ENCODE measurements at places on chromosomes 7 and 10. TPM values are rescaled to one million over a fixed set of nuclear protein-coding genes. Genes with fewer than 3 reads are reported as not detected.

GRCh38 chr7:139494835-139495579 lies 11.5 kb upstream of the KLRG2 start:
- DNase-seq: no peak

DNA sequence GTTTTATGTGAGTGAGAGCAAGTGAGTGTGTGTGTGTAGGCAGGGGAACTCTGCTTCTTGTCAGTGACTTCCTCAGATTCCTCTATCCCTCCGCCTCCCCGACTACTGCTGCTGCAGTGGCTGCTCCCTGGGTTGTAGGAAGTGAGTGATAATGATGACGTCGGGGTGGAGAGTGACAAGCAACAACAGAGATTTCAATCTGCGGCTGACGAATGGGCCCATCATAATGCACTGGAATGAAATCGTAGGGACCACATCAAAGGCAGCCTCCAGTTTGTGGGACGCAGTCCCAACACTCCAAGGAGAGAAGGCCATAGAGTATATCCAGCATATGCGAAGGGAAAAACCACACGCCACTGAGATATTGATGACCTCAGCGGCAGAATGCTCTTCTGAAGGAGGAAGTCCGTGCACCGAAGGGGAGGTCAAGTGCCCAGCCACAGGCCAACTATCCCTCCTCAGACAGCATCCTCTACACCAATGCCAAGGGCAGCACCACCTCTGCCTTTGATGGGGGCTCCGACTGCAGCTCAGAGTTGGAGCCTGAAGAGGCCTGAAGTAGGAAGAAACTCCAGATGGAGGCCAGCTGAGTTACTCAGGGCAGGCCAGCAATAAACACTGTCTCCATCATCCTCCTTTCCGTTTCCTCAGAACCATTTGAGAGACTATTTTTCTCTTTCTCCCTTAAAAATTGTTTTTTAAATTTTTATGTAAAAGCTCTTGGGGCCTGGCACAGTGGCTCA lies 11.3 kb upstream of the STMP1 start:
- DNase-seq: no peak

DNA sequence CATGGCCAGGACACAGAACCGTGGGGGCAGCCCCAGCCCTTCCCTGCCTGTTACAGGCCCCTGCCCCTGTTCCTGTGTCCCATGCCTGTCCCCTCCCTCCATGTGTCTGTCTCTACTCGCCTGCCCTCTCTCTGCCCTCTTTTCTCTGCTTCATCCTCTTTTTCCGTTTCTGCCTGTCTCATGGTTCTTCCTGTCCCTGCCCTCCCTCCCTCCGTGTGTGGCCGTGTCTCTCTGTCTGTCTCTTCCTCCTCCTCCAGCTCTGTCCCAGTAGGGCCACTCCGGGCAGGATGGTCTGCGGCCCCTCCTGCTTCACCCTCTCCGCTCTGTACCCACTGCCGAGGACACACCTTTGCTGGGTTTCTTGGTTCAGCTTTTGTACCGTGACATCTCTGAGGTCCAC lies 137.4 kb downstream of the FAM53B start:
- DNase-seq: no peak

DNA sequence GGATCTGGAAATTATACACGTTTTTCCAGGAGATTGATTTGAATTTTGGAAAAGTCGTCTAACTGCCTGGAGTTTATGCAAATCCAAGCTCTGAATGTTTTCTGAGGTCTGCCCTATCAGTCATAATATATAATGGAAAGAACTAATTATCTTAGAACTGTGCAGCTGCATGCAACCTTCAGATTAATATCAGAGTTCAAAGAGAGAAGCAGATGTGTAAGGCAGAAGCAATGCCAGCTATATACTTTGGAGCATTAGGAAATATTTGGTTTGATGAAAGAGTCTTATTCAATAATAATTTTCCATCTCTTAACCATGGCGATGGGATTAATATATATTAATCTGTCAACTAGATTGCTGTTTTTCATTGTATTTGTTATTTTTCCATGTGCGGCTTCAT lies 500.9 kb downstream of the NEBL start:
- no peak for DNase-seq

GRCh38 chr10:31030260-31030659 lies 1.4 kb downstream of the ZNF438 start:
- no peak for DNase-seq

DNA sequence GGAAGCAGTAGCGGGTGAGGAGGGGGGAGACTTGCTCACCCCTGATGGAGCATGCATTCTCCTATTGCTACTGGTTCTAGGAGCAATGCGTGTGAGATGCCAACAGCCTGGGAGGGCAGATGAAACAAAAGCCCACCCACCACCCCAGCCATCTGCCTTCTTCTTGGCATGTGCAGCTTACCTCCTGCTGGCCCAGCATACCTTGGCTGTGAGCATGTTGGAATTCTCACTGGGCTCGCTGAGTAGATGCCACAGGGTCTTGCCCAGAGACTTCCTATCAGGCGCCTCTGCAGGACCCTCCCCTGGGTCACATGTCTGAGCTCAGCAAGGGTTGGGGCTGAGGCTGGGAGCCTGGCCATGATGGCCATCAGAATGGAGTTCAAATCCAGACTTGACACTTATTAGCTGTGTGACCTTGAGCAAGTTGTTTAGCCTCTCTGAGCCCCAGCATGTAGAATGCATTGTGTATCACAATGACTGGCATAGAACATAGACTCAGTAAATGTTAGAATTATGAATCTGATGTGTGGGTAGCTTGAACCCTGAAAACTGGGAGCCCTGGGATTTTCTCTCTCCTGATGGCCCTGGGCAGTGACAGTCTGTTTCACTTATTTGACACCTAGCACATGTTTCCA lies 38.2 kb downstream of the CDH23 start:
- DNase-seq: no peak

DNA sequence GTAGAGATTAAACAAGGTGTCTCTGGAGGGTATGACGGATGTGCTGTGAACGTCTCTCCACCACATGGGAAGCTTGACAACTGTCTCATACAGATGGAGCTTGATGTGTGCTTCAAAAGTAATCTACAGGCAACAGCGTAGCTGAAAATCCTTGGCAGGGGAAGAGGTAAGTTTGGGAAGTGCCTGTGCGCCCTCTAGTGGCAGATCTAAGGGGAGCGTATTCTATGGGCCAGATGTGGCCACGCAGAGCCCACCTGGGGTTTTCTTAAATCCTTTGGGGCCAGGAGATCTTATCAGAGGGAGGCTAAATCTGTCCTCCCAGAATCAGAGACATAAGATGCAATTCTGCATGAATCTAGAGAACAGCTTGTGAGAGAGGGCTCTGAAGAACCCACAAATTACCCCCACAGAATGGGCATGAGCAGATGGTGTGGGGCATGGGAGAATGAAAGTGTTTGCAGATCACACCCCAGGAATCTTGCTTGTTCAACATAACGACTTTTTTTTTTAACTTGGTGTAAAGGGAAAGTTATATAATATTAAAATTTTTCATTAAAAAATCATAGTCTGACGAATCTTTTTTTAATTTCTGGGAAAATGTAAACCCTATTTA lies 91.2 kb upstream of the MPP7 start:
- peak; percentile 62 for DNase-seq

DNA sequence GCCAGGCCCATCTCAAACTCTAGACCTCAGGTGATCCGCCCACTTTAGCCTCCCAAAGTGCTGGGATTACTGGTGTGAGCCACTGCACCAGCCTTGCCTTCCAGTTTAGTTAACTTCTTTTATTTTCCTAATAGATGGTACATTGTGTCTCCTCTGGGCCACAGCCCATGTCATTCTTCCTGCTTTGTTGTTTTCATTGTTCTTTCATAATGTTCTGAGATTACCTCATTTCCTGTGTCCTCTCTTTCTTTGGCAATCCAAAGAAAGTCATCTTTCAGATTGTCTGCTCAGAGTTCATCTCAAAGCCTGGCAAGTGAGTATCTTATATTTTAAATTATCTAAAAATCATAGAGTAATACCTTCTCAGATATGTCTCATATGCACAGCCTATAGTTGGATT lies at the start of gene OLAH:
Gene OLAH (plus strand): TSS at position 270 of the 400 bp plus-strand sequence. CDS start 3,346 bp downstream, outside the sequence.
- DNase-seq: no peak

DNA sequence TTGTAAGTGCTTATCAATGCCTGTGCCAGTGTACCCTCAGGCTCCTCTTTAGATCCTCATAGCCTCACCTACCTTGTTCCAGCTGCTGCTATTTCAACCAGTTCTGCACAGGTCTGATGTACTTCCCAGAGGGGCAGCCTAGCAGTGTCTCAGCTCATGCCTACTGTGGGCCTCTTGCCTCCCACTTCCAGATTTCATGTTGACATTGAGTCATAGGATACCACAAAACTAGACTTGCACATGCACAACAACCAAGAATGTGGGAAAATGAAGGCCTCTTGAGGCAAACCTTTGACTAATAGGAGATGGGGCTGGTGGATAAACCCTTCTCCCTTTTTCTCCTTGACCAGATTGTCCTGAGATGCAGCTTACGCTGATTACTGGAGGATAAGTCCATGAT lies 31.0 kb downstream of the PON3 start:
- no peak for DNase-seq

DNA sequence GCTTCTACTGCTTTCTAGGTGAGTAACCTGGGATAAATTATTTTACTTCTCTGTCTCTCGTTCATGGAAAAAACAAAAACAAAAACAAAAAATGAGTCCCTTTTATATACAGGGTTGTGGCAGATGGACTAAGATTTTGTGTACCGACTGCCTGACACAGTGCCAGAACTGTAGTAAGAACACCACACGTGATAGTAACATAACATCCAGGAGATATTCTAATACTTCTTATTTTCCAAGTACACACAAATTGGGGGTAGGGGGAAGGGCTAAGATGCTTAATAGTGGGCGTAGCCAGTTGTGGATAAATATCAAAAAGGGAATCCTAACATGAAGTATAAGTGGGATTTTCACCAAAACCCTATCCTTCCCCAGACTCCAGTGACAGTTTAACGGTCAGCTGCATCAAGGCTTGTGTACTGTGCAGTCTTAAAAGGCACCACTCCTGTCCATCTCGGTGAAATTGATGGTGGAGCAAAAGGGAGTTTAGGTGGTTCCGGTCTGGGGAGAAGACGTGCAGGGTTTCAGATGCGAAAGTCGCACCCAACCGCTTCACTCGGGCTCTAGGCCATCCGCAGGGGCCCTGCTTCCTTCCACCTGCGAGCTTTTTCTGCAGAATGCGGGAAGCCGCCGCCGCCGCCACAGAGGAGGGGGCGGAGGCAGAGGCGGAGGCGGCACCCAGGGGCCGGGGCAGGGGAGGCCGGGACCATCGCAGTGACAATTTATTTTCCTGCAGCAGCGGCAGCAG lies at the start of gene STAMBPL1:
Gene STAMBPL1 (plus strand): TSS at position 712 of the 748 bp plus-strand sequence. CDS start 21,464 bp downstream, outside the sequence.
- peak; percentile 39 for DNase-seq

- DNase-seq: no peak
Observed at GRCh38 chr7:101941481-101942383, 124.3 kb downstream of the CUX1 start.

DNA sequence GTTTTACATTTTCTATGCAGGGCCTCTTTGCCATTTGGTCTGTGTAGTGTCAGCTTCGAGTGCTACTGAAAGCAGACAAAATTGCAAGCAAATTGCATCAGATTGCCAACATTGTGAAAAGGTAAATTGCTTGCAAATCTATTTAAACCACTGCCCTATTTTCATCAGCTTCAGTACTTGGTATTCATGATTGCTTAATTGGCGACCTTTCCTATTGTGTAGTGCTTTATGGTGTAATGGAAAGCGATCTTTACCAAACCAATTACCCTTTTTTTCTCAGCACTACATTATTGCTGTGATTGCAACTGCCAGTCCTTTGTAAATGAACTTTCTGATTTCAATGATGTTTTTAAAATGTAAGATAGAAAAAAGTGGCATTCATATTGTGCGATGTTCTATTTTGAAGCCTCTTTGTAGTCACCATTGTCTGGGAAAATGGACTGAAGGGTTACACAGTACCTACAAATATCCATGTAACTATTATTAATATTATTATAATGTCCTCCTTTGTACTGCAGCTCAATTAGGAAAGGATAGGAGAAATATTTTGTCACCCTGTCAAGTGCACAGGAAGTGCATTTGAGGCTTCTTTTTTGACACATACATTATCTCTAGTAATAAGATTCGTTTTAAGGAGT lies 177.7 kb upstream of the SP8 start:
- no peak for DNase-seq

DNA sequence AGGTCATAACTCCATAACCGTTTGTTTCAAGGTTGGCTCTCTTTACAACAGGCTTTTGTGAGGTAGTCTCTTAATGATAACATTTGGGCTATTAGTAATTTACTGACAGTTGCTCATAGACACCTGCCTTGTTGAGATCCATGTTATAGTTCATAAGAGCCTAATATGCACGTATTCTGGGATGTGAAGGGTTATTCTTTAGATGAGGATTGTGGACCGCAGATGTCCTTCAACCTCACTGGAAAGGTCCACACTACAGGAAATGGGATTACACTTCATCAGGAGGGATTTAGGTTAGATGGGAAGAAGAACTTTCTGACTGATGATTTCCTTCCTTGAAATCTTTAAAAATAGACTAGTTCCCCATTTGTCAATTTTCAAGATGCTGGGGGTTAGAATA lies 62.8 kb downstream of the SAMD9 start:
- DNase-seq: no peak

- DNase-seq: no peak
Observed at GRCh38 chr7:5595545-5596045, 172.0 kb upstream of the TNRC18 start.

- DNase-seq: no peak
Observed at GRCh38 chr7:50372923-50373322, 68.4 kb downstream of the IKZF1 start.

The HNRNPA2B1 gene
- total RNA-seq: 168 TPM

The MRC1 gene
- total RNA-seq: 34.6 TPM

The GPRIN2 gene
- total RNA-seq: 1.3 TPM

The HABP2 gene
- 247 TPM for total RNA-seq

The PALD1 gene
- total RNA-seq: 1.7 TPM

Data from liver (tissue), 10 donors.